ENCODE measurements at places on chromosomes 13 and 19.

DNA sequence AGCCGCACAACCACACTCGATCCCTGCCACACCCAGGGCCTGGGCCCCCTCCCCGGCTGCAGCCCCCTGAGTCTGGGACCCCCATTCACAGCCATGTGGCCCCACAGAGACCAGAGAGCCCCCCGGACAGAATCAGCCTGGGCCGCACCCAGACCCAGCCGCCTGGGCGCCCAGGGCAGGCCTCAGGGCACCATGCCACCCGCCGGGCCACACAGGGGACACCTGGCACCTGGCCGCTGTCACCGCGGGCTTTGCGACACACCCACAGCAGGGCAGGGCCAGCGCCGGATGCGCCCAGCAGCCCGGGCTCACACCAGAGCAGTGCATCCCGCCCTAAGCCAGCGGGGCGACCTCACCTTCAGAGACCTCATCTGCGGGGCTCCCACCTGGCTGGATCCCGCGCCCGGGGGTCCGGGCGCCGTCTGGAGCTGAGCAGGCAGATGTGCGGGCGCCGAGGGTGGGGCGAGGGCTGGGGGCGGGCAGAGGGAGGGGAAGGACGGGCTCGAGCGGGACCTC lies 443 bp downstream of the TBXA2R start:
- no peak for DNase-seq

DNA sequence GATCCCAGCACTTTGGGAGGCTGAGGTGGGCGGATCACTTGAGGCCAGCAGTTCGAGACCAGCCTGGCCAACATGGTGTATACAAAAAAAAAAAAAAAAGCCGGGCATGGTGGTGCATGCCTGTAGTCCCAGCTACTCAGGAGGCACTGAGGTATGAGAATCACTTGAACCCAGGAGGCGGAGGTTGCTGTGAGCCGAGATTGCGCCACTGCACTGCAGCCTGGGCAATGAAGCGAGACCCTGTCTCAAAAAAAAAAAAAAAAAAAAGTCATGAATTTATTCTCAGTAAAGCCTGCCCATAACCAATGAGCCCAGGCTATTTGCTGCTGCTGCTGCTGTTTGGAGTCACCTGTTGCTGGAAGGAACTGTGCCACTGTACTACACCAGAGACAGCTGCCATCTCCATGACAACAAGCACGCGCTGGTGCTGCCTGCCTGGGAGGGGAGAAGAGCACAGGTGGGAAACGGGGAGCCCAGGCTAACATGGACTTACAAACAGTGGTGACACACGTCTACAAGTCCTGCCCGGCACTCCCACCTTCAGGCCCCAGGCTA lies 11.3 kb downstream of the ZFR2 start:
- no peak for DNase-seq

DNA sequence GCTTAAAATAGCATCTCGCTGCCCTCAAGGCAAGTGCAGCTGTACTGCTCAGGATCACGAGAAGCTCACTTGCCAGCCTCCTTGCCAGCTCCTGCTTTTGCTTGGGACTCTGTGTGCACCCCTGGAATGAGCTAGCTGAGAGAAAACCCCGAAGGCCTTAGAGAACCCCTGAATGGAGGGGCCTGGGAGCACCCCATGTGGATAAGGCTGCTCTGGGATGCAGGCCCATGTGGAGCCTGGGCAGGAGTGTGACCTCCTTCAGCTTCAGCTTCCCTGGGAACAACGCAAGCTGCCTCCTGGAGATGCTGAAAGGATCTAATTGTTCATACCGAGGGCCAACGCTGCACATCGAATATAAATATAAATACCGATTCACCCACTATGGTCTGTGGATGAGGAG lies 109.2 kb downstream of the HSPH1 start:
- no peak for DNase-seq

DNA sequence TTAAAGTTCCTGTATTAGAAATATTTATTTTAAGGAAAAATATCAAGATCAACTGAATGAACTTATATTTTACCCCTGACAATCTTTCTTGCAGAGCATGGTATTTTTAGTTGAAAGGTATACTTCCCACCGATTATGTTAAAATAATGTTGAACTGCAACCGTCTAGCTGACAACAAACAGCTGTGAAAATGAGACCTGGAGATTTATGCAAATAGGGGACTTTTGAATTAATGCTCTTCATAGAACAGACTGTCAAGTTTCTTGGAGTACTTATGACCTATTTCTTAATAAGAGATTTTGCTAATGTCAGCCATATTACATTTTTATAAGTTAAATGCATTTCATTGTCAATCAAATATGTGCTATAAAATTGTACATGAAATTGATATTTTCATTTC lies 210.9 kb downstream of the NALCN start:
- DNase-seq = no peak

GRCh38 chr19:46449228-46449627 lies 20.5 kb upstream of the PNMA8C start:
- DNase-seq = no peak

DNA sequence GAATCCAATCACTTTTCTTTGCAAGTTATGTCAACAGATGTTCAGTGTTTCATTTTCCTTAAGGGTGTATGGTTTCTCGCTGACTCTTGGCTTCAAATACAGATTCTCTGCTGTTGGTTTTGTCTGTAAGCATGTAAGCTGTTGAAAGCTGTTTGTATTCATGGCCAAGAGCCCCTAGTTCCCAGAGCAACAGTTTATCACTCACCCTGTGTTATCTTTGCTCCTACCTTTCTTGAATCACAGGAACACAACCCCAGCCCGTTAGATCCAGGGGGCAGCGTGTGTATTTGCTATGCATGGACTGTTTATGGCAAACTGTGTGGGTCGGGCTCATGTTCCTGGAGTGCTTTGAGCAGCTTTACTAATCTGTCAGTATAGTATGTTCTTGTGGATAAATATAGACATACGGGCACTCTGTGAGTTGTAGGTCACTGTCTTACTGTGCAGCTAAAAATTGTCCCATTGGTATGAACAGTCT lies 28.9 kb downstream of the FRY start:
- DNase-seq = peak; percentile 12

GRCh38 chr13:22336460-22336859 lies 665.6 kb downstream of the FGF9 start:
- DNase-seq = no peak

GRCh38 chr19:1590641-1591397 lies 1.8 kb downstream of the MBD3 start:
- DNase-seq = no peak

DNA sequence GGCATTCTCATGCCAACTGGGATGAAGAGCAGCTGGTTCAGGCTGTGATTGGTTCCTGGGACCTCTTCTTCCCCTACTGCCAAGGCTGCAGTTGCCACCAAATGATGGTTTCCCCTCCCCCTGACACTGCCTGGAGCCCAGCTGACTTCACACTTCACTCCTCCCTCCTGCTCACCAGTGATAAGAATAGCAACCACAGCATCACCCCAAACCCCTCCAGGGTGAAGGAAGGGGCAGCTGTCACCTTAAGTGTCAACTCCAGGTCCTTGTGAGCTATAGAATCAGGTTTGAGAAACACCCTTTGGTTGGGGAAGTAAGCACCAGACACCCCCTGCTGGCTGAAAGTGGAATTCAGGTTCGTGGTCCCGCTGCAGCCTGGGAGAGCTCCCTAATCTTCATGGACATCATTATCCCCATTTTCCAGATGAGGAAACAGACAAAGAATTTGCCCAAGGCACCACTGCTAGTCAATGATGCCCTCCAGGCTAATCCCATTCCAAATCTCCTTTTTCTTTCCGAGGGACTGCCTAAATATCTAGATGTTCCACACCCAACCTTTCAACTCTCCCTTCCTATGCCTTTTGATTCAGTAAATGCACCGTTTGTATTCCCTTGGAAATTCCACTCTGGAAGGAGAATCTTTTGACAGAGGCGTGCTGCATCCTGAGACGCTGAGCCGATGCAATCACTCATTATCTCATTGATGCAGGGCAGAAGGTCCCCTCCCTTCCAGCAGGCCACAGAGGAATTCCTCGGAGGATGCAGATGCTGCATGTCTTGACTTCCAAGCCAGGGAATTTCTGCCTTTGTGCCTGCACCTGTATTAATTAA lies 50.6 kb upstream of the UQCRFS1 start:
- peak; percentile 79 for DNase-seq

DNA sequence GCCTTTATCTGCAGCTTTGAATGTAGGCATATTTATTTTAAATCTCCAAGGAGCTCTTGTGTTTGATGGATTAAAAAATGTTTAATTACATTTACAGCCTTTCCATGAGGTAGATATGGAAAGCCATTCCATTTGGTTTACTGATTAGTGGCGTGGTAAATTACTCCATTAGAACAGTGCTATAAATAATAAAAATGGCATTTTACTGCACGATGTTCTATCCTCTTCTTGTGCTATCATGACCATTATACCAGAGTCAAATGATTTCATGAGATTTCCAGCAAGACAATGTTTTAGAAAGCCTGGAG lies 250.9 kb upstream of the HTR2A start:
- no peak for DNase-seq

DNA sequence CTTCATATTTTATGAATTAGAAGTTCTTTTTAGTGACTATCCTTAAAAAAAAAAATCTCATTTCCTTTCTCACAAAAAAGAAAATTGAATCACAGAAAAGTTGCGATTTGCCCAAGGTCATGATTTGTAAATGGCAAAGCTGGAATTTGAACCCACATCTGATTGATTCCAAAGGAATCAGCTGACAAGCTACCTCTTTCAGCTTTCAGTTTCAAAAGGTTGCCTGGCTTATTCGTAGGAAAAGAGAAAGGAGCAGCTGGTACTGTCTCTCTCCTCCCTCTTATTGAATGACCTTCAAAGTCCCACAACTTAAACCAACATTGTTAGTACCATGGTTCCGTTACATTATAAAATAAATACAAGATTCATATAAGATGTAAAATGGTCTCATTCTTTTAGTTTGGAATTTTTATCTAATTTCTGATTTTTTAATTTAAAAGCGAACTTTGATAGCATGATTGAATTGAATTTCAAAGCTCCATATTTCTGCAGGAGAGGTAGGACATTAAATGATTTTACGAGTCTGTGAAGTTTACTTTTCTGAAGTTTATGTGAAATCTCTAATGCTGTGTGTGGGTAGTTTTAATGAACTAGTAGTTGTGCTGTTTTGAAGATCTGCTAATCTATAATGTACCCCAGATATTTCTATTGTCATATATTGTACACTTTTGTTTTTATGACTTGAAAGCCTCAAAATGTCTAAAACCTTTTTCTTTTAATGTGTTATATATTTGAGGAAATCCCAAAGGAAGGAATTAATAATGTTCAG lies 18.5 kb upstream of the KCTD4 start:
- DNase-seq = no peak
